ENCODE measurements at places on chromosomes 2 and 18.

- DNase-seq: no peak
Observed at GRCh38 chr2:222656526-222657446, 894 bp upstream of the FARSB start.

- DNase-seq: peak; percentile 16
Observed at GRCh38 chr18:45110577-45111501, 430.2 kb downstream of the SETBP1 start.

- no peak for DNase-seq
Observed at GRCh38 chr2:85505551-85506238, 33.3 kb upstream of the MAT2A start.

GRCh38 chr2:144071461-144071860 lies 448.5 kb downstream of the ZEB2 start:
- DNase-seq: no peak

DNA sequence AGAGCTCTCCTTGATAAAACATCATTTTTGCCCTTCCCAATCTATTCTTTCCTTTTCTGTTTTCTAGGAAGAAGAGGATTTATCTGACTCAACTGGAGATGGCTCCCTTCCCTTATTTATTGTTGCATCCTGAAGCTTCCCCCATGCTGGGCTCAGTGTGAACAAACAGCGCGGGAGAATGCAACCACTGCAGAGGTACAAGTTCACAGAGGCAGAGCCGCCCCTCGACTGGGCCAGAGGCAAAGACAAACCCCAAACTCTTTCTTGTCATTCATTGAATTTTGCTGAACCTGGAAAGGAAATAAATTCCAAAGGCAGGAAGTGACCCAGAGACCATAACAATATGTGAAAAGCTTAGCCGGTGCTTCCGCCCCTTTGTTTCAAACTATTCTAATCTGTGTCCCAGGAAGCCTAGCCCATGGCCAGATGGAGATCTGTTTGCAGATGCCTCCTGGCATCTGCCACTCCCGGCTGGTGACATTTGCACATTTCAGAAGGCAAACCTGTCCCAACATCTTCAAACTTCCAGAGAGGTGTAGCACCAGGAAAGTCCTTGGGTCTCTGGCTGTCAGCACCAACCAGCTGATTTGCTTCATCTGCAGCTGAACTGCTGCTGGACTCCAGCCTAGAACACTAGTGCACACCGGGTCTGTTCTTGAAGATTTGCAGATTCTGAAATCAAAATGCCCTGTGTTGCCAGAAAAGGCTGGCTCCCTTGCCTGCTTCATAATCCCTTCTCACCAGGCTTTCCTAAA lies 79.4 kb upstream of the MAP4K3 start:
- DNase-seq: peak; percentile 17

DNA sequence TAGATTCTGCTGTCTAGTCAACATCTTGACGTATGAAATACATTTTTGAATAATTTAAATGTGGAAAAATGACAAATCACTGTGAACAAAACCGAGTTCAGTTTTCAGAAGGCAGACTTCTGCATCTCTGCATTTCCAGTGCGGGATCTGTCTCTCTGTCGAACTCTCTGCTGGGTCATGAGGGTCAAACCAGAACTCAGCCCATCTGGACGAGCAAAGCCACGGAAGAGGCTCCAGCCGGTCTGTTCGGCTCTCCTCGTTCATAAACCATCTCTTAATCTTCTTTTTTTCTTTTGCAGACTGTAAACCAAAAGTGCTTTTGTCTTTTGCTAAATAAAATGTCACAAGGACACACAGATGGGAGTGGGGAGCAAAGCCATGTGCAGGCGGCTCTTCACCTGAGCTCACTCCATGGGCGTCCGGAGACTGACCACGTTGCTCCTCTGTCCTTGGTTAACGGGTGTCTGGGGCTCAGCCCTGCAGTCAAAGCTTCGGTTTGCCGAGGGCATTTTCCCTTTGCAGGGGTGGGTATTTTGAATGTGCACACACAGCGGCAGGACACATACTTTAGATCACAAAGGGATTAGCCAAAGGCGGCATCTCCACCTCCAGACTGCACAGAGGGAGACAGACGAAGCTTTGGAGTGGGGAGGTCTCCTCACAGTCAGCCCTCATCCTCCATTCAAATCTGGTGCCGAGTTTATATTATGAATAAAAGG lies 737.9 kb upstream of the SALL3 start:
- peak; percentile 50 for DNase-seq

- DNase-seq: no peak
Observed at GRCh38 chr2:241576293-241576654, 17.7 kb downstream of the BOK start.

- no peak for DNase-seq
Observed at GRCh38 chr2:221924576-221924975, 352.5 kb upstream of the EPHA4 start.

DNA sequence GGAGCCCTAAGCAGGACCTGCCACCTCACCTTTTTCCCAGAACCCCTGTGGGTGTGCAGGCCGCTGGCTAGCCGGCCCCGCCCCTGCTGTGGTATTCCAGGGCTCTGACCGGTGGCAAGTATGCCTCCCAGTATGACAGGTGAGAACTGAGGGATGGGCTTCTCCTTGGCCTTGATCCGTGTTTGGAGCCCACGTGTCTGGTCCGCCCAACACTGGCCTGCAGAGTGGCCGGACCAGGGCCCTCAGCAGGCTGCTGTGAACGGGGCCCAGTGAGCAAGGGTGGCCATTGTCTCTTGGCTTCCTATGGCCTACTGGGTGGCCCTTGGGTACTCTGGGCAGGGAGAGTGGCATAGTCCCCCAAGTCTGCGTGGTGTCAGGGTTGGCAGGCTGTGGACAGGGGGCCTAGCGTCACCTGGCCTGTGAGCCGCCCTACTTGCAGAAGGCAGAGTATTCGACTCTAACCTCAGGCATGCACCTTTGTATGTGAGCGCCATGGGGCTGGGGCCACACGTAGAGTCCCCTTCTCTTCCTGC lies 1.8 kb downstream of the RNPEPL1 start:
- no peak for DNase-seq

DNA sequence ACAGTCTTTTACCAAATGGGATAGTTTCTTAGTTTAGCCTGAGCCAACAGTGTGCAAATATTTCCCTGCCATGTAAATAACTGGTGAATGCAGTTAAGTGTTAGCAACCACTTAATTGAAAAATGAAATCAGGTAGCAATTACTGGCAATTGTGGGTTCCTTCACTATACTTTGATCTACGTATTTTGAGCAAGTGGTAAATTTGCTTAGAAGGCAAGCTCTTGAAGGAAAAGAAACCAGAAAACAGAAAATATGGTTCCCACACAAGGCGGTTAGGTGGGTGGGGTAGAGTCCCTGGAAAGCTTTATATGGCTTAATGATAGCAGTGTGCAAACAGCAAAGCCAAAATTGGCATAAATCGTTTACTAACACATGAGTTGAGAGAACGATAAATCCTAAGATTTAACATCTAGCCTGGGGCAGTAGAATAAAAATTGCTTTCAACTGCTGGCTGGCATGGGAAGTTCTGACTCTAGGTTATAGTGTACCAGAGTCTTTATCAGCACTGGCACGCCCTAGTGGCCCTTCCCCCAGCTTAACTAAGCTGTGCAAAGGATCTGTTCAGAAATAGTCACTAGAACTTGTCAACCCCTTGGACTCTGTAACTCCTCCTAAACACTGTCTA lies 17.0 kb downstream of the SLC9A2 start:
- no peak for DNase-seq

DNA sequence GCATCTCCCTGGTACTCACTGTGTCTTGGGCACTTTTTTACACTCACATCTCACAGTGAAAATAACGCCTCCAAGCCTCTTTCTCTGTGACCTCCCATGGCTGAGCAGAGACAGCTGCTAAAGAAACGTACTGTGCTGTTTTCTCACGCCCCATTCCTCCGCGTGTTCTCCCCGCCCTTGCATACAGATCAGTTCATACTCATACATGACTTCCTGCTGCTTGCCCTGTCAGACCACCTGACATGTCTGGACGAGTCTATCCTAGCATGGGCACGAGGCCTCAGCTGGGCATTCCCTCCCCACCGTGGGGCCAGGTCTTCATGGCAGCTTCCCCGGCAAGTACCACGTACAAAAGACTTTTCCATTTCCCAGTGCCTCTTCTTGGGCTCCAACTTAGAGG lies 21.2 kb upstream of the IL1A start:
- no peak for DNase-seq

GRCh38 chr2:159118859-159119500 lies 150.5 kb downstream of the TANC1 start:
- DNase-seq: no peak

DNA sequence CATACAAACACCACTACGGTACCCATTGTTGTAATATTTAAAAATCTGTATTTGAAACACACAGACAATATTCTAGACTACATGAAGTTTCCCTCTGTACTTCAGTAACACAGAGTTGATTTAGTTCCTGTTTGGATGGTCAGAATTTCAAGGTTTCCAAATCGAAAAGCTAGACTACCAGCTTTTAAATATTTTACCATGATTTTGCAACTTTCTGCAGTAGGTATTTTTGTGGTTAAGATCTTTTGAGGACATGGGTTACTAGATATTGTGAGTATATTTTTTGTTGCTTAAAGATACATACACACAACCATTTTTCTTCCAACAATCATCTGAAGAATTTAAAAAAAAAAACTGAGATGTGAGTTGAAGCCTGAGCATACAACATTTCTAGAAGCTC lies 10.9 kb downstream of the SERPINB5 start:
- no peak for DNase-seq

GRCh38 chr2:205814039-205814364 lies 131.7 kb downstream of the NRP2 start:
- DNase-seq: no peak

DNA sequence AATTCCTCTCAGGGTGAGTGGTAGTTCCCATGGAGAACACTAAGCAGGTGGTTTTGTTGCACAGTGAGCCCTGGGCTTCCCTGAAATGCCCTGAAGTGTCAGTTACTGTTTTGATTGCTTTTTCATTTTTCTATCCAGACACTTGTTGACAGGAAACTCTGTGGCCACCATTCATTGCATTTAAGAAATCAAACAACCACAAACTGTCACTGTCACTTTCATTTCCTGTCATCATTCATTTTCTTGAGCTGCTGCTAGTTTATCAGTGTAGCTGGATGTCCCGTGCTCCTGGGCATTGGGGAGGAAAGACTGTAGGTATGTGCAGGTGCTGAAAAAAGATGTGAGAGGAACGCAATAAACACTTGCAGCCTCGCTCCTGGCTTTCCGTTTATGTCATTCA lies 891.6 kb upstream of the ZEB2 start:
- DNase-seq: peak; percentile 69

- no peak for DNase-seq
Observed at GRCh38 chr2:30034052-30034775, 112.6 kb upstream of the YPEL5 start.

DNA sequence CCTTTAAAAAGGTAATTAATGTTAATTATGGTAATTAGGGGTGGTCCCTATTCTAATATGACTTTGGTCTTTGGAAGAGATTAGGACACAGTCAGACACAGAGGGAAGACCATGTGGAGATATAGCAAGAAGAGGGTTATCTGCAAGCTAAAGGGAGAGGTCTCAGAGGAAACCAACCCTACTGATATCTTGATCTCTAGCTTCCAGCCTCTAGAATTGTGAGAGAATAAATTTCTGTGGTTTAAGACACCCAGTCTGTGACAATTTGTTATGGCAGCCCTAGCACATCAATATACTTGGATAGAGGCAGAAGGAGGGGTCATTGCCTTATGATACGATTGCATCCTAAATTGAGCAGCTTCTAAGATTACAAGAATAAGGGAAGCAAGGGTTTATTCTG lies 21.3 kb upstream of the NT5C1B start:
- no peak for DNase-seq

GRCh38 chr2:11408959-11409571 lies 56.9 kb downstream of the E2F6 start:
- no peak for DNase-seq

- DNase-seq: peak; percentile 27
Observed at GRCh38 chr2:86251840-86252266, 52.6 kb downstream of the MRPL35 start.

DNA sequence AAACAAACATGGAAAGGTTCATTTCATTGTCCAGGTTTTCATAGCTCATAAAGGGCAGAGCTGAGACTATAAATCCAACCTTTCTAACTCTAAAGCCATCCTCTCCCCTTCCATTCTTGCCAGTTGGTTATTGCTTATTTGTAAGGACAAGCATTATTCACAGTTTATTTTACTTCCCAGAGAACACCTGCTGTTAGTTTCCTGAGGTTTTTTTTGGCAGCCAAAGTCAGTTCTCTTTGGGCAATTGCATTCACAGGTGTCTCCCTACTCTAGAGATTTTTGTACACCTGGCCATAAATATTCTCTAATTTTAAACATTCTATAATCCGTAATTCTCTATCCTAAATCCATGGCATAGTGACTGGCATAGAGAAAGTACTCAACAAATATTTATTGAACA lies 87.3 kb upstream of the SPHKAP start:
- peak; percentile 92 for DNase-seq

DNA sequence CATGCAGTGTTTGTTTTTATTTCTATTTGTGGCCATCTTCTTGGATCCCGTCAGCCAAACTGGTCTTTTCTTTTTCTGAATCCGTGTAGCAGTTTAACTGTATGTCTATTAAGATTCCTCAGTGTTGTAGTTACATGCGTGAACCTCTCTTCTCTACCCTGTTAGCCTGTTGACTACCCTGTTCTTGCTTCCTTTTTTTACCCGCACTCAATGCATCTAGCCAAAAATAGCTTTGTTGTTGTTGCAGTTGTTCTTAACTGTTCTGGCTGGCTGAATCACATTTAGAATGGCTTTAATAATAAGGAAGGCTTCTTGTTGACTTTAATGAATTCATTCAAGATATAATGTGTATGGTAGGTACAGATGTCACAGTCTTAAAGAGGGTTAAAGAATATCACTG lies 137.1 kb downstream of the LCLAT1 start:
- DNase-seq: no peak

- no peak for DNase-seq
Observed at GRCh38 chr2:234823196-234823876, 128.5 kb upstream of the SH3BP4 start.

GRCh38 chr2:234363011-234363487 lies 133.8 kb downstream of the ARL4C start:
- DNase-seq: peak; percentile 74

GRCh38 chr2:48993576-48993975 lies 160.7 kb downstream of the FSHR start:
- no peak for DNase-seq

- DNase-seq: no peak
Observed at GRCh38 chr2:172964511-172965139, 111.0 kb upstream of the MAP3K20 start.

- DNase-seq: no peak
Observed at GRCh38 chr2:130381619-130382018, 25.8 kb downstream of the PTPN18 start.

- DNase-seq: no peak
Observed at GRCh38 chr2:54081574-54081973, 33.8 kb upstream of the ACYP2 start.

- no peak for DNase-seq
Observed at GRCh38 chr18:46435031-46435430, 222.0 kb downstream of the LOXHD1 start.

DNA sequence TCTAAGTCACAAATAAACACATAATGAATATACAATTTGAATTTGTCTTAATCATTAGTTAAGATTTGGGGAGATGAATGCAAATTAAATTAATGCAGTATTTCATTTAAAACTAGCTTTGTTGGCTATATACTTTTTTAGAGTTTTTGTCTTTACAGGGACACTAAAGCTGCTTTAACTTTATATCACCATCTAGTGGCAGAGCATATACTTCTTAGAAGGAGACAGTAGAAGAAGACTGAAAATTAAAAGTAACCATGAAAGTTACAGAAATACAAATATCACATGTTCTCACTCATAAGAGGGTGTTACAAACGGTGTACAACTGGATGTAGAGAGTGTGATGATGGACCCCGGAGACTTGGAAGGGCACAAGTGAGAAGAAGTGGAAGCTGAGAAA lies 268.3 kb upstream of the NETO1 start:
- DNase-seq: no peak
